ENCODE measurements at places on chromosomes 7 and 10. TPM values are rescaled to one million over a fixed set of nuclear protein-coding genes. Genes with fewer than 3 reads are reported as not detected.

The NKX1-2 gene
- not detected for polyA plus RNA-seq

The LBX1 gene
- not detected for polyA plus RNA-seq

The CARD11 gene
- 0.14 TPM for polyA plus RNA-seq

The C10orf88 gene
- polyA plus RNA-seq = 8.0 TPM

The THSD7A gene
- 0.22 TPM for polyA plus RNA-seq

The CASTOR2 gene
- 2.3 TPM for polyA plus RNA-seq

The MCU gene
- 9.0 TPM for polyA plus RNA-seq

The TUBAL3 gene
- polyA plus RNA-seq = 0.23 TPM

The ATOH7 gene
- not detected for polyA plus RNA-seq

The EEPD1 gene
- 15.2 TPM for polyA plus RNA-seq

The RNF32 gene
- 0.22 TPM for polyA plus RNA-seq

The CALHM1 gene
- polyA plus RNA-seq = not detected

The SEMA3C gene
- 16.1 TPM for polyA plus RNA-seq

The SCIN gene
- polyA plus RNA-seq = 0.01 TPM

The VWA2 gene
- polyA plus RNA-seq = 0.01 TPM

The SGCE gene
- polyA plus RNA-seq = 11.5 TPM

The TAS2R16 gene
- polyA plus RNA-seq = not detected

The PFKFB3 gene
- polyA plus RNA-seq = 5.5 TPM

The CRYGN gene
- polyA plus RNA-seq = 0.29 TPM

The BHLHA15 gene
- 0.06 TPM for polyA plus RNA-seq

The TMEM213 gene
- polyA plus RNA-seq = not detected

The GIMAP1 gene
- polyA plus RNA-seq = 8.4 TPM

The MYL10 gene
- polyA plus RNA-seq = not detected

The OR2A12 gene
- not detected for polyA plus RNA-seq

The MYH16 gene
- not detected for polyA plus RNA-seq

The ADRA2A gene
- polyA plus RNA-seq = 0.29 TPM

The NPY gene
- polyA plus RNA-seq = 0.13 TPM

The GPR37 gene
- polyA plus RNA-seq = 0.04 TPM

The PNLIPRP1 gene
- polyA plus RNA-seq = 0.16 TPM

All from heart right ventricle (tissue), 16 donors.